ENCODE measurements at places on chromosomes 3 and 15. TPM values are rescaled to one million over a fixed set of nuclear protein-coding genes. Genes with fewer than 3 reads are reported as not detected.

Gene SPATA12
- total RNA-seq: not detected

Gene DLEC1
- 2.4 TPM for total RNA-seq

Gene CILP
- 9.8 TPM for total RNA-seq

Gene ESYT3
- 3.4 TPM for total RNA-seq

Gene DUOXA1
- total RNA-seq: 0.93 TPM

Gene CPNE9
- 0.23 TPM for total RNA-seq

Data from metanephros (tissue), 2 donors.